Activated CD4-positive, alpha-beta T cell treated with anti-CD3 and anti-CD28 coated beads, Interleukin-2, amount 10 ng/mL, durations not matched to agents 24 days and 14 days (primary cell): ENCODE measurements at places on chromosomes 1 and 21.

DNA sequence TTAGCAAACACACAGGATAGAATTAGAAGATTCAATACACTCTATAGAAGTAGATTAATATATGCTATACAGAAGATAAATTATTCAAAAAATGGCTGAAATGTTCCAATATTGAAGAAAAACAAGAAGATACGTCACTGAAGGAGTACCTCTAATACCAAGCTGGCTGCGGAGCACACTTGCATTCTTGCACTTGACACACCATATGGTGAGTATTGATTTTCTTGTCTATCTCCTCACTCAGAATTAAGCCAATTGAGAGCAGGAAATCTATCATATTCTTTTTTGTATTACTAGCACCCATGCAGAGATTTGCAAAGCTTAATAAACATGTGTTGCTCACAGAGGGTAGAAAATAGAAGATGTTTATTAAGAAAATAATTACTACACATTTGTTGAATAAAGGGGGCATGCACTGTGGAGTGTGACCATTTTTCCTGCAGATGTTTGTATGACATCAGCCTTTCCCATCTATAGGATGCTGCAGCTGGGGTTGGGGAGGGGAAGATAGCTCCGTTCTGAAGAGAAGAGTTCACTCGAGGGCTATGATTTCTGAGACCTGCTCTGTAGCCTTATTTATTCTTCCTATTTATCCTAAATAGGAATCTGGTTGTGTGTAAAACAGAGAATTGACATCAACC is 318.1 kb downstream of the HHIPL2 start:
- no peak for DNase-seq

DNA sequence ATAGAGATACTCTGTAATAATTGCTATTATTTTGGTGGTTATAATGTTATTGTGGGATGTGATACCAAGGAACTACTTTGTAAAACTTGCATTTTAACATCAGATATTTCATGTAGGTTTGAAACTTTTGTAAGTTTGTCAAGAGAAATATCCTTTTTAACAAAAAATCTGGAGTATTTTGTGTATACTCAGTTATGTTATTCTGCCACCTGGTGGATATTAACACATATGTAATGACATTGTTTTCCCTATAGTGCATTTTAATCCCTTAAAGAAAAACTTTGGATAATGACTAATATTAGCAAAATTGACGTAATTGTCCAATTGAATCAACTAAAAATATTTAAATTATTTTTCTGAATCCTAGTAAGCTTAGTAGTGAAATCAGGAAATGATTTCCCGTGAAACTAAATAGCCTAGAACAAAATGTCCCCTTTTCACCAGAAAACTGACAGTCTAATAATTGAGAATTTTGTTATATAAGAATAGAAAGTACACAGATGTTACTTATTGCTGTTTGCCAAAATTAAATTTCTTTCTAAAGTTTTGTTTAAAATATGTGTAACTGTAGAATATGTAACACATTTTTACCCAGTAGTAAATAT is 39.6 kb downstream of the KCTD3 start:
- DNase-seq, result no peak

DNA sequence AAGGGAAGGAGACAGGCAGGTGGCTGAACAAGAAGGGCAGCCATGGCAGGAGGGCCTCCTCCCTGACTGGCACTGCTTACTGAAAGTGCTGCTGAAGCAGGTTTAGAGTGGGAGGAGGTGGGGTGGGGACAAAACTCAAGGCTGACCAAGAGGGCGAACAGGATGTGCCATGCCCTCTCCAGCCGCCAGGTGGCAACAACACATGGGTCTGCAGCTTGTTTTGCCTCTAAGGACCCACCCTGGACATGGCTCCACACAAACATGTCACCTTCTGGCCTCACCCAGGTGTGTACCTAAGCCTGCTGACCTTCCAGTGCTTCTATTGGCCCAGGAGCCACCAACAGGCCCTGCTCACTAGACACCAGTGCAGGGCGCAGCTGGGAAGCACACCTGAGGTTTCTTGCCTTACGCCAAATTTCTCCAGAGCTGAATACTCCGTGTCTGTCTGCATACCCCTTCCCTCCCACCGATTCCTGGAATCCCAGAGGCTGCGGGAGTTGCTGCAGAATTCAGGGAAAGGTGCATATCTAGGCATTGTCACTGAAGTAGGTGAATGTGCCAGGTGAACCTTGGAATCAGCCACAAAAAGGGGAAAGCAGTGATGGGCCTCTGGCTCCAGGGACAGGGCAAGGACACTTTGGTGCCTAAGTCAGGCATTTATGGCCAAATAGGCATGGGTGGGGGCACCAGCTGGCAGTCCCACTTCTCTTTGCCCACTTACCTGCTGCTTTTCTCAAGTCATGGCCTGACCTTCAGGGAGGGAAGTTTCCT is 5.3 kb downstream of the PSRC1 start:
- peak; percentile 91 for DNase-seq

DNA sequence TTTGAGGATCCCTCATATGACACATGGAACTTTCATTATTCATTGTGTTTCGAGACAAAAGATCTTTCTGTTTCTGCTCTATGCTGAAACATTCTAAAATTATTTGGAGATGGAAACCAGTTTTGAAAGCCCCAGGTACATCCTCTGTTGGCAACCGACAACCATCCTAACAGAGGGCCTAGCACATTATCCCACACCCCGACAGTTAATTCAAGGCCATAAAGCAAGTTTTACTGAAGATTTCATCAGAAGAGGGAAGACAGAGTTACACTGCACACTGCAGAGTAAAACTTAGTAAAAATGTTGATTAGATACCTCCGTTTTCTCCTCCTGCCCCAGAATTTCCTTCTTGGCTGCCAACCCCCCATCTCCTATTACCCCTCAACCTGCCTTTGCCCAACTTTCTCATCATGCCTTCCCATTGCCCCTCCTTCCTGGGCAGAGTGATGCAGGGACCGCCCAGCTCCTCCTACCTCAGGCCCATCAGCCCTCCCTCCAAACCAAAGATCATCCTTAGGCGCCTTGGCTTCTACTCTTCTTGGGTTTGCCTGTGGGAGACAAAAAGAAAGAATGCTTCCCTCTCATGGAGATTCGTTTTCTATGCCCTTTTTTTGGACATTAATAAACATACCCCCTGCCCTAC is 52.9 kb upstream of the CITED4 start:
- DNase-seq, result no peak

GRCh38 chr1:160418483-160418882 is 18.1 kb downstream of the VANGL2 start:
- DNase-seq, result no peak

- DNase-seq, result no peak
Measured at GRCh38 chr1:179055937-179056336, 25.9 kb upstream of the TOR3A start.

GRCh38 chr1:196403803-196404690 is 204.2 kb downstream of the KCNT2 start:
- DNase-seq, result no peak

DNA sequence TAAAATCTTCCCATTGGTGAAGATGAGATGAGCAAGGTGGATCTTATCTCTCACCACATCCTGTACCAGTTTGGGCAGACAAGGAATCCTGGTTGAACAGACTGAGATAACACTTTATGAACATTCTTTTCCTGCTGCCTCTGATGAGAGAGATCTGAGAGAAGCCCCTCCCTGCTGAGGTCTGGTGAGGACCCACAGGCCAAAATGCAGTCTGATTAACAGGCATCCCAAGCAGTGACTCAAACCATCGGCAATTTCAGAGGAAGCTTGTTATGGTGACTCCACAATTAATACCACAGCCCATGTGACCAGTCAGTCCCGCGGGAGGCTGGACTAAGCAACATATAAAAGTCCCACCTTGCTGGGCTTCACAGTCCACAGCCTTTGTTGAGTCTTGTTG is at the start of gene PRR9:
TSS of gene PRR9 (plus strand) at position 373 of the 400 bp plus-strand sequence. CDS start 561 bp downstream, outside the sequence.
- DNase-seq, result no peak

DNA sequence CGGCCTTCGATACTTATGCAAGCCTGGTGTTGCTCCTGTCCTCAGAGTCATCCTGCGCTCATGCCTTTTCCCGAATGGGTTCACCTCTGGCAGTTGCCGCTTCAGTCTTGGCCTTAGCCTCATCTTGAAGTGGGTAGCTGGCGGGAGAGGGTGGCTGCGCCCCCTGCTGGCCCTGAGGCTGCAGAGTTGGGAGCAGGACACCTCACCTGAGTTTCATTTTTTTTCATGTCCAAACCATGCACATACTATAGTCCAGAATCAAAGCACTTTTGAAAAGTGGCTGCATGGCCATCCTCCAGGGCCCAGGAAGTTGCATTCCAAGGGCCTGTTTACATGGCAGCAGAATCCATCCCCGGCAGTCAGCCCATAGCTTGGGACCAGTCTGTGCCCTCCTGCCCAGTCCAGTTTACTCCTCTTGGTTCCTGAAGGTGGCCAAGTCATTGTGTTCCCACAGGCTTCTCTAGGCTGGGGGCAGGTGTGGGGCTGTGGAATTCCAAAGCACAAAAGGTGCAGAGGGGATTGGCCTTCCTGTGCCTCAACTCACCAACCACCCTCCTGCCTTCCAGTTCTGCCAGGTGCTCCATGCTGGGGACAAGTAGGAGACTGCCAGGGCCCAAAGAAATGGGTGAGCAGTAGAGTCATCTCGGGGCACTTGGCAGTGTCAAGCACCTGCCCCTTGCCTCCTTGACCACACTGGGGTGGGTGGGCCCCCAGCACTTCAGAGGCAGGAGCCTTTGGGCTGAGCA is 44.0 kb downstream of the YARS1 start:
- DNase-seq, result peak; percentile 92

DNA sequence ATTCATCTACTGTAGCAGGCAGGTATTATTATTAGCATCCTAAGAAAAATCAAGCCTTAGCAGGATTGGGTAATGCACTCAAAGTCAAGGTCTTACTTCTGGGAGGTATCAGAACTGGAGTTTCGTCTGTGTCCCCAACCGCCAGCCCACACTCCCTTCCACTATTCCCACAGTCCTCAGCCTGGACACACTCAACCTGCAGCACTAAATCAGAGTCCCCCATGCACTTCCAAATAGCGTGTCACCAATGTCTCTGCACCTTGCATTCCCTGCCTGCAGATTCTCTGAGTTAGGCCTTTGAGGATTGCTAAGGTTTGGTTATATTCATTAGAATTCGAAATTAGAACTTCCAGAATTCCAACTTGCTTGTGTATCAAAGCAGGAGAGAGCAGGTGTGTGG is 3.9 kb downstream of the LYPD8 start:
- no peak for DNase-seq

DNA sequence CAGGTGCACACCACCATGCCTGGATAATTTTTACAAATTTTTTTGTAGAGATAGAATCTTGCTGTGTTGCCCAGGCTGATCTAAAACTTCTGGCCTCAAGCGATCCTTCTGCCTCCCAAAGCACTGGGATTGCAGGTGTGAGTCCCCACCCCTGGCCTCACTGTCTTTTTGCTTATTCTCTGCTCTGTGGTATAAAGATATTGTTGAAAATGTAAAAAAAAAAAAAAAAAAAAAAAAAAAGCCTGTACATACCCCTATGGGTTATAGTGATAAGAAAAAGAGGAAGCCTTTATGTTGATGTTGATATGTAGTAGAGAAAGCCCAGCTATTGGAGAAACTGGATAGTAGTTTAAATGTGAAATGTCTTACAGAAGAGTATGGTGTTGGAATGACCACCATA is 125.8 kb downstream of the XPR1 start:
- DNase-seq, result no peak

DNA sequence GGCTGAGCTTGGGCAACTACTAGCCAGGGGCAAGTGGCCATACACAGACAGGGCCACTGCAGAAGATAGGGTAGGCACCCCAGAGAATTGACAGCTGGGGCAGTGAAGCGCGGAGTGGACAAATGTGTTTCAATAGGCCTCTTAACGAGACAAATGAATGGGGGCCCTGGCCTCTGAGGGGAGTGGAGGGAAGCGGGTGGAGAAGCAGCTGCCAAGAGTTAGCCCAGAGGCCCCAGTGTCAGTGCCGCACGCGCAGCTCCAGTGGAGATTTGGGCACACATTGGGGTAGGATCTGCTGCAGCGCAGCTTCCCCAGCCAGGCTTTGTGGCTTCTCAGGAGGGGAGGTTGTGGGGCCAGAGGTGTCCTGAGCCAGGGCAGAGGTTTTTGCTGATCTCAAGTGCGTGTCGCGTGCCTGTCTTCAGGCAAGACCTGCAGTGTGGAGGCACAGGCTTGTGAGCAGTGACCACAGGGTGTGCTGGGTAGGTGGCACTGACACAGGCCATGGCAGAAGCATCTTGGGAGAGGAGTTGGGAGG is 16.9 kb downstream of the PTPRF start:
- DNase-seq, result no peak

GRCh38 chr1:159851407-159851806 is 11.1 kb downstream of the VSIG8 start:
- DNase-seq, result no peak

GRCh38 chr1:211975152-211975941 is 60.0 kb downstream of the INTS7 start:
- DNase-seq, result no peak

GRCh38 chr1:234409328-234409727 is 36.1 kb downstream of the COA6 start:
- peak; percentile 81 for DNase-seq
